Occipital lobe (tissue), 3 donors: ENCODE measurements at places on chromosomes 4 and X.

- DNase-seq = no peak
Measured at GRCh38 chr4:11937941-11938340, 509.2 kb upstream of the HS3ST1 start.

DNA sequence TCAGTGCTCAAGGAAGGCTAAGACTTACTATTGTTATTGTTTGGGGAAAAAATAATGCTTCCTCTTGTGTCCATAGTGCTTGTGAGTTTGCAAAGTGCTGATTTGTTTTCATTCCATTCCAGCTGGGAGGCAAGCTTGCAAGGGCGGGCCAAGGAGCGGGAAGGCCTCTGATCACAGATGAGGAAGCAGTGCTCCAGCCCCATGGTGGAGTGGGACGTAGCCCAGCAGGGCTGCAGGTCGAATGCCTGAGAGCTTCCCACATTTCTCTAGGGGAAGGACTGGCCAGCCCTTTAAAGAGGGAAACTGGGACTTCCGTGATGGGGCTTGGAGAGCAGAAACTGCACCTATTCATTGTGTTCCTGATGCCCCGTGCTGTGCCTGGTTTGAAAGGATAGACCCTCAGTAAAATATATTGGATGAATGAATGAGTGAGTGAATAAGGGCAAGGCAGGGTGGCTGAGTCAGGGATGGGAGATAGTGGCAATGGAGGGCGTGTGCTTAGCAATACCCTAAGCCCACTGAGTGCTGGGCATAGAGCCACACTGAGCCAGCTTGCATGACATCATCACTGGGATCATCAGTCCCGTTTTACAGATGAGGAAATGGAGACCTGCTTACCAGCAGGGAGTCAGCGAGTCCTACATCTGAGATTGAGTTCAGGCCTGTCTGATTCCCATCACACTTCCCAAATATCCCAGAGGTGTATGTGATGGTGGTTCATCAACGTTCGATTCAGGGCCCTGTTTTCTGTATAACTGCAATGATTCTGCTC lies 17.9 kb upstream of the NSG1 start:
- no peak for DNase-seq

DNA sequence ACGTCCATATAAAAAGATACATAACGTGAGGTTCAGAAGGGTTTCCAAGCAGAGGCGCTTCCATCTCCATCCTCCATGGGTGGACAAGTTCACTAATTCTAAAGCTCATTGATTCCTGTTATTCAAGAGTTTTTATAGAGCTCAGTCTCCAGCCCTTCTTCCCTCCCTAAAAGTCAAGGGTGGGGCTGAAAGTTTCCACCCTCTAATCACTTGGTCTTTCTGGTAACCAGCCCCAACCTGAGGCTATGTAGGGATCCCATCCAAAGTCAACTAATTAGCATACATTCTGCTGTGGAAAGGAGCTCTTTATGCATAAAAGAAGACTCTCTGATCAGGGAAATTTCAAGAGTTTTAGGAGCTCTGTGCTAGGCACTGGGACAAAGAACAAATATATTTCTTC lies 46.9 kb upstream of the VEGFC start:
- no peak for DNase-seq

- no peak for DNase-seq
Measured at GRCh38 chr4:8350841-8351461, 81.4 kb downstream of the HTRA3 start.

DNA sequence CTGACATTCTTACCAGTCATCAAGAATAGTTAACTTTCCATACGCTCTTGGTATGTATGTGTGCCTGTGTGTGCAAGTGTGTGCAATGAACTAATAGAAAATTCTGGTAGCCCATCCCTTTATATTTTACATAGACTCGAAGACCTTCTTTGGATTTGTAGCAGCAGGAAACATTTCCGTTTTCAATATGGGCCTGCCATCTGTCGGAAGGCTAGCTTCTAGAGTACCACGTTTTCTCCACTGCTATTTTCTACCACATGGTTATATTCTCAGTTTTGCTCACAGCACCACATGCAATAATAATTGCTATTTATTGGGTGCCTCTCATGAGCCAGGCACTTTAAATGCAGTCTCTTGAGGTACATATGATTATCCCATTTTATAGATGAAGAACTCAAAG lies 47.9 kb upstream of the PTCHD1 start:
- DNase-seq = no peak

DNA sequence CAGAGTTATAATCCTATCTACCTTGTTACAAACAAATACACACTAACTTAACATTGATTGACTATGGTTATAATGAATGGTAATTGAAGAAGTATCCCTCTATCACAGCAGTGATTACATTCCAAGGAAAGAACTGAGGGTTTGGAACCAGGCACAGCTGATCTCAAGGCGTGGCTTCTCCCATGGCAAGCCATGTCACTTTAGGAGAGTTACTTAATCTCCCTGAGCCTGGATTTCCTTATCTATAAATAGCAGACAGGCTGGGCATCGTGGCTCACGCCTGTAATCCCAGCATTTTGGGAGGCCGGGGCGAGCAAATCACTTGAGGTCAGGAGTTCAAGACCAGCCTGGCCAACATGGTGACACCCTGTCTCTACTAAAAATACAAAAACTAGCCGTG lies 25.6 kb downstream of the SORBS2 start:
- no peak for DNase-seq

GRCh38 chrX:108447303-108447702 lies 7.7 kb downstream of the COL4A5 start:
- no peak for DNase-seq

- no peak for DNase-seq
Measured at GRCh38 chr4:184310171-184310567, 92.5 kb upstream of the ENPP6 start.

DNA sequence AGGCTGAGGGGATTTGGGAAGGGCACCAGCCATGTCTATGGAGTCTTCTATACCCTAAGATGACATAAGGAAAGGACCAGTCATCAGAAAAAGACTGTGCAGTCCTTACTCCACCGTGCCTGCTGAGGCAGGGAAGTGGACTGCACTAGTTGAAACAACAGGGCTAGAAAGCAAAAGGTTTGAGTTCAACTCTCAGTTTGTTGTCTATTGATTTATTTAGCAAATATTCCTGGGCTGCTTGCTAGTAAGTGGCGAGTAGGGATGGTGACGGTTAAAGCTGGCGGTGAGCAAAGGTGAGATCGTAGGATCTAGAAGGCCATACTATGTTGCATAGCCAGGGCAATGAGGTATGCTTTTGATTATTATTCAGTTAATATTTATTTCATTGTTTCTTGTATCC lies 110.1 kb downstream of the SMIM20 start:
- DNase-seq = no peak

- DNase-seq = no peak
Measured at GRCh38 chr4:81676537-81676936, 204.8 kb upstream of the RASGEF1B start.

DNA sequence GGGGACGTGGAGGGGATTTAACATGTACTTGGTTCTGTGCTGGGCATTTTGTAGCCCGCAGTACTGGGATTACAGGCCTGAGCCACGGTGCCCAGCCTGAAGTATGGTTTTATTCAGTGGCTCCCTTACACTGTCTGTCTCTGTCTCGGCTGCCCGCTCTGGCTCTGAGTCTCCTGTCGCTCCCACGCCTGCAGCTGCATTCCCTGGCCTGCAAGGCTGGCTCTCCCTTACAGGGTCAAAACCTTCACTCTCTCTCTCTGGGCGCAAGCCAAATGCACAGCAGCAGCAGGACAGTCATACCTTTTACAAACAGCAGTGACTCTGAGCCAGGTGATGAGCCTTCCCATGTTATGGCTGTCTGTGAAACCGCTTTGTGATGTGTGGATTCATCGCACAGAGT lies 72.1 kb downstream of the HTRA3 start:
- no peak for DNase-seq

GRCh38 chr4:59484944-59485343 lies 1715.2 kb upstream of the ADGRL3 start:
- no peak for DNase-seq

DNA sequence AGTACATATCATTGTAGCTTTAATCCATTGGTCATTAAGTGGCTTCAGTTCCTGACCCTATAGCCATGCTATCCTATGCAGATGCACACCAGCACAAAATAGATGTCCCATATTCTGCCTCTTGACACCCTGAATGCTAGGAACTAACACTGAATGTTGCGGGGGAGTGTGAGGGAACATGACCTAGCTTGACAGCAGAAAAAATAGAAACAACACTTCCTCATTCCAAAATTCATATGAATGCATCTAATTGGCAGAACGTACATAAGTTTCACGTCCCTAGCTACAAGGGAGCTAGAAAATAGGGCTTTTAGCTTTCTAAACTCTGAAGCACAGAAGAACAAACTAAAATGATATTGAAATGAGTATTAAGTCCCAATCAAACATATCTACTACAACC lies 14.4 kb upstream of the DCAF8L1 start:
- DNase-seq = no peak

GRCh38 chr4:6222761-6223292 lies 22.5 kb upstream of the JAKMIP1 start:
- DNase-seq = no peak

GRCh38 chr4:54076673-54077072 lies 12.3 kb upstream of the CHIC2 start:
- DNase-seq = no peak

DNA sequence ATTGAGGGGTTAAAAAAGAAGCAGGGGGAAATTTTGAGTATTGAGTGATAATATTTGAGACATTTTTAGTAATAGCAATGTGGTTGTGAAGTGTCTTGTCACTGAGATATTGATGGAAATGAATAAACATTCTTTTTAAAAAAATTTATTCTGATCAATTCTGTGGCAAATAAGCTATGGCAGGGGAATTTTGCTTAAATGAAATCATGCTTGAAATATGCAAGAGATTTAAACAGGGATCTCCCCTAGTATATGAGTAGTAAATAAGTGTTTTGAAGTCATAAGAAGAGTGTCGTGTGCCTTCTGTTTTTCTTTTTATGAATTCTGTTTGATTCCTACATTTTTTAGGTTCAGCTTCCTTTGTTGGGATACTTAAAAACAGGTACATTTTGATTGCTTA lies 23.2 kb downstream of the IL15 start:
- DNase-seq = no peak

DNA sequence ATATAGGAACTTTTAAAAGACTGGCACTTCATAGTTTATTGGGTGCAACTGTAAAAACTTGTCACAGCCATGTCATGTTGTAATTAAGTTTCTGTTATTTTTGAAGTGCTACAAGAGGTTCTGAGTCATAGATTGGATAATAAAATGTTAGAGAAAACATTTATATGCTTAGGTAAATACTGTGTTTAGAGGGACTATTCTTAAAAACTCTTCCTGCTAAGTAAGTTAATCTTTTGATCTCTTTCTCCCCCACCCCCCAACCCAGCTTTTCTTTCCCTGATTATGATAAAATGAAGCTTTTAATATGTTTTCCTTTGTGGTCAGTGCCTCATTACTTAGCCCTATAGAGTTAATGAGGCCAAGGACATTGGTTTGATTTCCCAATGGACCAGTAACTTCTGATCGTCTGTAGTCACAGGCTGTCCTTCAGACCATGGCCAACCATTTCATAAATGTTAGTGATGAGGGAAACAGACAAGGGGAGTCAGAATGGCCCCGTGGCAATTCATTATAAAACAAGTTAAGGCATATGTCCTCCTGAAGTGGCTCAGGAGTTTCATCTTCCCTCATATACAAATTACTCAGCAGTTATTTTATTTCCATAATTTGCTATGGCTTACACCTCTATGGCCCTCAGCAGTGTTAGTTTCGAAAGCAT lies 3.9 kb upstream of the PDLIM5 start:
- DNase-seq = no peak

GRCh38 chrX:97167333-97167732 lies 283.6 kb downstream of the RPA4 start:
- no peak for DNase-seq

DNA sequence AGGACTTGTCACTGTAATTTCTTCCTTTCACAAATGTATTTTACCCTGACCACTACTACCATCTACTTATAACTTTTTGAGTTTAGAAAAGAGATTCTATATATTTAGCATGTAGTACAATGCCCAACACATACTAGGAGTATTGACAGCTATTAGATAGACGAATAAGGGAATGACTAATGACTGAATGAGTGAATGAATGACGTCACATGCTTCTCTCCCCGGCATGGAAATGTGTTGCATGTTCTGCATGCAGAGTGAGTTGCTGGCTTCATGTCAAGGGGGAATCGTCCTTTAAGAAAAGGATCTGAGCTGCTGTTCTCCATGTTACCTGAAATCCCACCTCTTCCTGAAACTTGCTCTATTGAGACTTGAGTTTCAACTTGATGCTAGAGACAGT lies 87.4 kb upstream of the AMELX start:
- DNase-seq = no peak
